ENCODE measurements at places on chromosomes 7 and 10.

DNA sequence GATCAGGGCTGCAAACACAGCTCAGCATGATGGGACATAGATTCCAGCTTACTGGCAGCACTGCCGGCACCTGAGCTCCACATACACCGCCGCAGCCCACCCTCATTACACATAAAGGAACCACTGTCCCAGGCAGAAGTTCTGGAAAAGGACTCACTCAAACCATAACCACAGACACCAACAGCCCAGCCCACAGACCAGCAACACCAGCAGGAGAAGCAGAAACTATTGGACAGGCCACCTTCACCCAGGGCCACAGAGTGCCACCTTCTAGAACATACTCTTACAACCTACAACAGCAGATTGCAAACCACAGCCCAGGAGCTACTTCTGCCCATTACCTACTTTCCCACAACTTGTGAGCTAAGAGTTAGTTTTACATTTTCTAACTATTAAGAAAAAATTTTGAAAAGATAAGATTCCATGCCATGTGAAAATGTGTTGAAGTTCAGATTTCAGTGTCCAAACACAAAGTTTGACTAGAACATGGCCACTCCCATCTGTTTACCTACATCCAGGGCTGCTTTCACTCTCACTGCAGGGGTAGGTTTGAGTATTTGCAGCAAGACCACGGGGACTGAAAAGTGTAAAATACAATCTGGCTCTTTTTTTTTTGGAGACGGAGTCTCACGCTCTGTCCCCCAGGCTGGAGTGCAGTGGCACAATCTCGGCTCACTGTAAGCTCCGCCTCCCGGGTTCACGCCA, 153.0 kb downstream of the TNS3 start:
- no peak for DNase-seq

DNA sequence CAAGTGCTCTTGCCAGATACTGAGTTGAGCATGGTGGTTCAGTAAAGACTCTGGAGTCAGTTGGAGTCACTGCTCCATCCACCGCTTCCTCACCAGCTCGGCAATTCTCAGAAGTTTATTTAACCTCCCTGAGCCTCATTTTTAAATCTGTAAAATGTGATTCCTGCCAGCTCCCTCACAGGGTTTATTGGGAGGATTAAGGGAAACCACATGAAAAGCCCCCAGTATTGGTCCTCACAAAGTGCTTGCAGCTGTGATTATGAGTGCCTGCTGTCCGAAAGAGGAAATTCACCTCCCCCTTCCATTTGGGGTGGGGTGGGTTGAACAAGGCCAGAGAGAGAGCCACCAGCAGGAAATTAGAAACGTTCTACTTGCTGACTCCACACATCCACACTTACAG, 99.0 kb downstream of the AOAH start:
- no peak for DNase-seq

- no peak for DNase-seq
Observed at GRCh38 chr7:142608630-142609428, 140.4 kb upstream of the PRSS1 start.

DNA sequence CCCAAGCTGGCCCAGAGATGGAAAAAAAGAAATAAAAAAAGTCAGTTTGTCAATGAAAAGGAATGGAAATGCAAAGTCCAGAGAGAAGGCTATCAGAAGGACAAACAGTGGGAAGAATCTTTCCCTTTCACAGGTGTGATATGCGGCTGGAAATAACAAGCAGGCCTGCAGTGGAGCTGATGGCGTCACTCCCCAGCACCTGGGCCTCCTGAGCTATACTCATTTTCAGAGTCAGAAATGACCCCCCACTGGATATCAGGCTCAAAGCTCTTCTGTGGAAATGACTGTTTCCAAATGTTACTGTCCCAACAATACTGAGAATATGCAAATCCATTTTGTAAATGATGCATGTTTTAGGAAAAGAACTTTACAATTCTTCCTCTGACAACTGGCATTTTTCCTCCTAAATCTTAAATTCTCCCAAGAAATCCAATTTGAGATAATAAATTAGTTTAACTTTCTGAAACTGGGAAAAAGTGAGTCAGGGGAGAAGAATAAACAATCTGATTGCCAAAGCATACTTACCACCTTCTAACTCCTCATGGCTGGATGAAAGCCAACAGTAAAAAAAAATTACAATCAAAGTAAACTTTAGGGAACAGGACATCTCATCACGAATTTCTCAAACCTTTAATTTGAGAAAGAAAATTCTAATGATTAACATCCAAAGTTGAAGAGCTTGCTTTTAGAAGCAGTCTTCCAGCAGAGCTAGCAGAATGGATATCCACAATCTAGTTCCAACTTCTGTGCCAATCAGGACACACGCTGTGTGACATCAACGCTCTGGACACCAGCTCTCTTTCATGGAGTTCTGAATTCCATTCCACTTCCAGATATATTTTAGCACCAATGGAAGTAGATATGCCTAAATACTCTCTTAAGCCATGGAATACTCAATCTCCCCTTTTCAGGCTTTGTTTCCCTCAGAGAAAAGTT, 5.3 kb upstream of the CUZD1 start:
- DNase-seq: no peak

DNA sequence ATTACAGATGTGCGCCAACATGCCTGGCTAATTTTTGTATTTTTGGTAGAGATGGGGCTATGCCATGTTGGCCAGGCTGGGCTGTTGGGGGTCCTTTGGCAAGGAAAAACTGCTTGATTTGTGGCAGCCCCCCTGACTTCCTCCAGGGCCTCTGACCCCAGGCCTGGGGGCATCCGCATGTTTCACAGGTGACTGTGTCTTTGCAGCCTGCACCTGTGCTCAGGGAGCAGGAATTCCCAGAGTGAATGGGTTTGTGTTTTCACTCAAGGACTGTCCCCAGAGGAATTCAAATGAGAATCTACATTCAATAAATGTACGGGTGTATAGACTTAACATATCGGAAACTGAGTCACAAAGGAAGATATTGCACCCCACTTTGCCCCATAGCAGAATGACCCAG, 11.6 kb upstream of the CLIP2 start:
- DNase-seq: no peak

- DNase-seq: no peak
Observed at GRCh38 chr10:51023636-51024035, 50.7 kb upstream of the PRKG1 start.

DNA sequence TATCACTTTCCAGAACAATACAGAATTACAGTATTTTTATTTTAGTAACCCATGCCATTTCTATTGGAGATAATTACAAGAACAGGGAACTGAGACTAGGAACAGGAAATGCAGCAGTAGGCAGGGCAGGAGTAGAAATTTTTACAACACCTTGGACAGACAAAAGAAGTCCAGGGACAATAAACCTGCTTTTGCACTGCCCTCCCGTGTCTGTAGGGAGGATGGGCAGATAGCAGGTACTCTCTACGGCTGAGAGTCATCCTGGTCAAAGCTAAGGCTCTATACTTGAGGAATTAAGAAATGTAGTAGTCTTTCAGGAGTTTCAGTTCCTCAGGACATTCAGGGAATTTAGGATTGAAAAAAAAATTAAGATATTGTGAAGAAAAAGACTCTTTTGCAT, 63.4 kb downstream of the VAX1 start:
- no peak for DNase-seq

DNA sequence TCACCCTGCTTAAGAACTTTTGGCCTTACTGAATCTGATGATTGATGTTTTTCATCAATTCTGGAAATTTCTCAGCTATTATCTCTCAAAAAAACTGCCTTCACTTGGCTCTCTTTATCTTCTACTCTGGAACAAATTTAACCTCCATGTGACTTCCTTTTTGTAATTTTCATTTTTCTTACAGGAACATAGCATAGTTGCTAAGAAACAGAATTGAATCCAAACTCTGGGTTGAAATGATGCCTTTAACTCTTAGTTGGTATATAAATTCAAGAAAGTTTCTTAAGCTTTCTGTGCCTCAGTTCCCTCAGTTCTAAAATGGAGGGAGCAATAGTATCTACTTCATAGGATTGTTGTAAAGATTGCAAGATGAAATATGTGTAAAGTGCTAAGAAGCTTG, 19.8 kb downstream of the GPR141 start:
- no peak for DNase-seq

DNA sequence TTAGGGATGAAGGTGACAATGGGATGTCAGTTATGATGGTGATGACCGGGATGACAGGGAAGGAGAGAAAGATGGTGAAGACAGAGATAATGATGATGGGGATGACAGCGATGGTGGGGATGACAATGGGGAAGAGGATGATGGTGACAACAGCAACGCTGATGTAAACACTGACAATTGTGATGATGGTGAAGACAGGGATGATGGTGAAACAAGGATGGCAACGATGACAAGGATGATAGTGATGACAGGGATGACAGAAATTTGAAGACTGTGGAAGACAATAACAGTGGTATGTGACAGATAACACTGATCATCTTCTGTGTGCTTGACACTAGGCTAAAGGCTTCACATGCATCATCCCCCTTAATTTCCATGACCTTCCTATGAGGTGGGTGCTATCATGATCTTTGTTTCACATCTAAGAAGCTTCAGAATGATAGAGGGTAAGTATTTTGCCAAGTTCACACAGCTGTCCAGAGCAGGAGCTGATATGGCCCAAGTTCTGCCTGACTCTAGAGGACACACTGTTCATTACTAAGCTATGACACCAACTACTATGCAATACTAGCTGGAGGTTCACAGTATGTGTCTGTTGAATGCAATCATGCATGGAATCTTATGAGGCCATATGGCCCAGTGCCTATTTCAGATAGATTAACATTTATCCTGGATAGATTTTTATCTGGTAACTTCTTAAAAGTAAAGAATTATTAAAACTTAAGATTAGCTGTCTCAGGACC, 105.6 kb downstream of the RNLS start:
- no peak for DNase-seq

DNA sequence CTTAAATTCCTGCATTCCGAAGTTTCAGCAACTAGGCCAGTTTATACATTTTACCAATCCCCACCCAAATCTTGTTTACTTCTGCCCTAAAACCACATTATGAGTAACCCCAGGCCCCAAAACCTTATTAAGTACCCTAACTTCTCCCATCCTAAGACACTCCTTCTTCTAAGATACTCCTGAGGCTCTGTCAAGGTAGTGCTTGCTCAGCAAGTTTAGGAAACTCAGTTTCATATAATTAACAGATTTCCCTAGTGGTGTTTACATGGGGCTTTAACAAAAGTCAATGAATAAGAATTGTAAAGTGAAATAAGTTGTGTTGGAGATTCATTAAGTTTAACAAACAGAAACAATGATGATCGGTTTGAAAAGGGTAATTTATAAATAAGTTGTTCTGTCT, 77.8 kb downstream of the CPEB3 start:
- DNase-seq: no peak

GRCh38 chr10:79259834-79260233, 87.4 kb upstream of the PPIF start:
- no peak for DNase-seq

DNA sequence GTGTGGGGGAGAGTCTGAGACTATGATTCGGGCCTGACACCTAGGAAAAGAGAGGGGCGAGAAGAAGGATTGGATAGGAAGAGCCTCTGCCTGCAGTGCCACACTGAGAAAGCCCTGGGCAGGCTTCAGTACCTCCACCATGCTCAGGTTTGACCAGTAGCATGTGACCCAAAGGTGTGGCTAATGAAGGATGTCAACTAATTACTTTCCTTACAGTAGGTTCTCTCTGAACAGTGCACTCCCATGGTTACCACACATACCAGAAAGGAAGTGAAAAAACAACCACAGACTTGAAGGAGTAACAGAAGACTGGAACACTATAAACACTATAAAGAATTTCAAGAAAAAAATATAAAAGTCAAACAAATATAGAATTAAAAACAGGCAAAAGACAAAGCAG, 46.2 kb downstream of the SEM1 start:
- DNase-seq: no peak

GRCh38 chr7:157446322-157446721, 109.5 kb downstream of the DNAJB6 start:
- DNase-seq: no peak

GRCh38 chr7:151725844-151726651, 150.9 kb downstream of the PRKAG2 start:
- no peak for DNase-seq

DNA sequence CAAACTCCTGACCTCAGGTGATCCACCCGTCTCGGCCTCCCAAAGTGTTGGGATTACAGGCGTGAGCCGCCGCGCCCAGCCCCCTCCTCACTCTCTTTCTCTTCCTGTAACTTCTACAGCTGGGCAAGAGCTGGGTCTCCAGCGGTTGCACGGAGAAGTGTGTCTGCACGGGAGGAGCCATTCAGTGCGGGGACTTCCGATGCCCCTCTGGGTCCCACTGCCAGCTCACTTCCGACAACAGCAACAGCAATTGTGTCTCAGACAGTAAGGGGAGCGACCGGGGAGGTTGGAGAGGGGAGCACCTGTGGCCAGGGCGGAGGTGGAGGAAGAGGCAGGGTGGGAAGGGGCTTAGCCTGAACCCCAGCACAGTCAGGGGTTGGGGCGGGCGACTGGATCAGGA, 41.4 kb downstream of the EPHB4 start:
- DNase-seq: no peak

DNA sequence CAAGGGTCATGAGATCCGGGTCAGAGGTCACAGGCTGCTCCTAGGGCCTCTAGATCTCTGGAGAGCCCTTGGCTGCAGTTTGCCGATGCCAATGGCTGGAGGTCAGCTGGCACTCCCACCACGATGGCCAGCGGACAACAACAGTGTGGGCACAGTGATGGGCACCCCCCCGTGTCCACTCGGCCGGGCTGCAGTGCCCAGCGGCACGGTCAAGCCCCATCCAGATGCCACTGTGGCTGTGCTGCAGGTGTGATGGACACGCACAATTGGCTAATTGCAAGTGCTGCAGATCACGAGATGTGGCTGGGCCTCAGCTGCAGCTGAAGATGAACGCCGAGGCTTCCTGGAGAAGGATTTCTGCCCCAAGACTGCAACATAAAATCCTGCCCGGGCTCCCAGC, 80.7 kb downstream of the PDGFA start:
- DNase-seq: no peak

DNA sequence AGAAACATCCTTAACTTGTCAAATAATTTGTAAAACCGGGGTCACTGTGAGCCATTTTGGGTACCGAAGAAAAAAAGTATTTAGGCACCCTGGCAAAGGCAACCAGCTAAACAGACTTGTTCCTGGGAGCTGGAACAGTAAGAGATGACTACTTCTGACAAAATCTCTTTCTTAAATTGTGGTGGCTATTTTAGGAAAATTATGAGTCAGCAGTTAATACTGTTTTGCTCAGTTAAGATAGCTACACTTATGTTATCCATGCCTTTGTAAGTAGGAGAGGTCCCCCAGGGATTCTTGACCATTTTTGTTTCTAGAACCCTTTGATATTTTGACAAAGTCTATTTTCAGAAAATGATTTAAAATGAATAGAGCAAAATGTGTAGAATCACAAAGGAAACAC, 68.7 kb downstream of the TAX1BP1 start:
- DNase-seq: no peak
